ENCODE measurements at places on chromosomes 3 and 15. TPM values are rescaled to one million over a fixed set of nuclear protein-coding genes. Genes with fewer than 3 reads are reported as not detected.

- H3K27ac ChIP-seq = no peak overlapping the region
- peak; percentile 54 for DNase-seq
- H3K27me3 ChIP-seq = peaks cover 8% of the 10 kb centered on the region
- peaks cover 44% of the 10 kb centered on the region for H3K4me1 ChIP-seq
- H3K4me3 ChIP-seq = no peak overlapping the region
- H3K36me3 ChIP-seq = no peaks in the 10 kb centered on the region
Measured at GRCh38 chr3:16370872-16371740, 106.1 kb downstream of the OXNAD1 start.

- H3K4me3 ChIP-seq = no peak overlapping the region
- no peak overlapping the region for H3K27ac ChIP-seq
- no peaks in the 10 kb centered on the region for H3K36me3 ChIP-seq
- no peak for DNase-seq
Measured at GRCh38 chr3:194346621-194347020, 4.5 kb downstream of the CPN2 start.

DNA sequence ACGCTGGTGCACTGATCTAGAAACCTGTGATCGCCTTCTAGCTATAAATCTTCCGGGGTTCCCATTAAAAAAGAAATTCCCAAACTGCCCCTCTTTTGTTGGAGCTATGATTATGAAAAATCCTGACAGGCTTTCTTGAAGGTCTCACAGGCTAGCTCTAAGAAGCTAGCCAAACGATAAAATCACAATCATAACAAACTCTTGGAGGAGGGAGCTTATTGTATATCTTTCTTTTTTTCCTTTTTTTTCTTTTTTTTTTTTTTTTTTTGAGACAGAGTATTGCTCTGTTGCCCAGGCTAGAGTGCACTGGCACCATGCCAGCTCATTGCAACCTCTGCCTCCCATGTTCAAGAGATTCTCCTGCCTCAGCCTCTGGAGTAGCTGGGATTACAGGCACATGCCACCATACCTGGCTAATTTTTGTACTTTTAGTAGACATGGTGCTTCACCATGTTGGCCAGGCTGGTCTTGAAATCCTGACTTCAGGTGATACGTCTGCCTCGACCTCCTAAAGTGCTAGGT lies 72.0 kb downstream of the MYO1E start:
- no peak overlapping the region for H3K4me3 ChIP-seq
- peaks cover 1% of the 10 kb centered on the region for H3K4me1 ChIP-seq
- no peaks in the 10 kb centered on the region for H3K36me3 ChIP-seq
- no peak overlapping the region for H3K27ac ChIP-seq
- no peak for DNase-seq
- no peaks in the 10 kb centered on the region for H3K27me3 ChIP-seq

- H3K27me3 ChIP-seq = peaks cover 4% of the 10 kb centered on the region
- H3K27ac ChIP-seq = peak overlapping the region; percentile 89
- H3K4me3 ChIP-seq = no peak overlapping the region
- peaks cover 21% of the 10 kb centered on the region for H3K4me1 ChIP-seq
Measured at GRCh38 chr3:43153216-43154083, 47.6 kb upstream of the POMGNT2 start.

The IGSF10 gene
- total RNA-seq = 0.05 TPM

DNA sequence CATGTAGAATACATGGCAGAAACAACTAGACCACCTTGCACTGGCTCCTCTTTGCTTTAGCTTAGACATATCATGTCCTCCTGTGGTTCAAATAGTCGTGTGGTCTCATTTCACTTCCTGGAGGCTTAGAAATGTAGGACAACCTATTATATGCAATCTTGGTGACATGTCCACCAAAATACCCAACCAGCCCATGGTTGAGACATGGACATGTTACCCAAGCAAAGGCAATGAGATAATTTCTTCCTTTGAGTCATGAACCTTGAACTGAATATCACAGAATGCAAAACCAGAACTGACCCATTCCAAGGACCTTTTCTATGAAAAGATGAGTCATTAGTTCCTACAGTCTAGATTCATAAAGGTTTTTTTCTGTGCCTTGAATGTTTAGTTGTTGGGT lies 309.0 kb upstream of the MDFIC2 start:
- H3K27ac ChIP-seq = no peak overlapping the region
- peaks cover 2% of the 10 kb centered on the region for H3K27me3 ChIP-seq
- no peak overlapping the region for H3K4me3 ChIP-seq
- H3K36me3 ChIP-seq = no peaks in the 10 kb centered on the region
- no peak for DNase-seq
- H3K4me1 ChIP-seq = peaks cover 2% of the 10 kb centered on the region

DNA sequence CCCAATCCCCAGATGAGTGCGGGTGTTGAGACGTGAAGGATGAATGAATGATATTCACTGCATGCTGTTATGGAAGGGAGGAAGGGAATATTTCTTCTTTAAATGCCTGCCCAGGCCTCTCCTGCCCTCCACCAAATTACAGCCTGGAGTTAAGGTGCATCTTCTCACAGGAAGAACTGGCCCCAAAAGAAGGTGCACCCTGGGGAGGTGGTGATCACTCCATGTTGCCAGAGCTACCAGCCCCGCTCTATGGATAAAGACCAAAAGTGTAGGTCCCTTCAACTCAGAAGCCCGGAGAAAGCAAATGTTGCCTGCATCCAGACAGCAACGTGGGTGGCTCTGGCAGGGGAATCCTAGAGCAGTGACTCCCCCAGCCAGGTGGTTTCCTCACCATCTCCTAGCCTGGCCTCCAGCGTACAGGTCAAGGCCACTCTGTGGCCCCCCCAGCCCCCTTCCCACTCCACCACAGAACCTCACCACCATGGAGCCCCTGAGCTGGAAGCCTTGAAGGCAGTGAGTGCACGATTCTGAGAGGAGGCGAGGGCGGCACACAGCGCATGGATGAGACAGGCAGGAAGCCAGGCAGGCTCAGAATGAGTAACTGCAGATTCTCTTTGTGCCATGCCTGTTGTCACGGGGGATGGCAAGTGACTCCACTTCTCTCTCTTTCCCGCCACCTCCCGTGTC lies 3.5 kb upstream of the VIPR1 start:
- H3K27ac ChIP-seq = no peak overlapping the region
- peaks cover 6% of the 10 kb centered on the region for H3K4me1 ChIP-seq
- H3K27me3 ChIP-seq = peaks cover 25% of the 10 kb centered on the region
- no peak overlapping the region for H3K4me3 ChIP-seq

GRCh38 chr3:132870541-132870940 lies 148.3 kb upstream of the NPHP3 start:
- H3K27me3 ChIP-seq = no peaks in the 10 kb centered on the region
- no peaks in the 10 kb centered on the region for H3K36me3 ChIP-seq
- DNase-seq = no peak
- H3K4me1 ChIP-seq = no peaks in the 10 kb centered on the region

- peaks cover 15% of the 10 kb centered on the region for H3K4me1 ChIP-seq
- peaks cover 6% of the 10 kb centered on the region for H3K27me3 ChIP-seq
- DNase-seq = no peak
- H3K36me3 ChIP-seq = no peaks in the 10 kb centered on the region
- no peak overlapping the region for H3K4me3 ChIP-seq
Measured at GRCh38 chr3:184716622-184717398, 4.9 kb upstream of the MAGEF1 start.

The TMEM44 gene
- total RNA-seq = 35.3 TPM

The NPAP1 gene
- 0.07 TPM for total RNA-seq

GRCh38 chr3:97830638-97831037 lies 8.8 kb downstream of the CRYBG3 start:
- H3K27me3 ChIP-seq = peaks cover 2% of the 10 kb centered on the region
- H3K4me3 ChIP-seq = peak overlapping the region; percentile 32
- H3K27ac ChIP-seq = no peak overlapping the region
- H3K4me1 ChIP-seq = peaks cover 45% of the 10 kb centered on the region
- no peak for DNase-seq
